ENCODE measurements at places on chromosomes 2 and 18.

DNA sequence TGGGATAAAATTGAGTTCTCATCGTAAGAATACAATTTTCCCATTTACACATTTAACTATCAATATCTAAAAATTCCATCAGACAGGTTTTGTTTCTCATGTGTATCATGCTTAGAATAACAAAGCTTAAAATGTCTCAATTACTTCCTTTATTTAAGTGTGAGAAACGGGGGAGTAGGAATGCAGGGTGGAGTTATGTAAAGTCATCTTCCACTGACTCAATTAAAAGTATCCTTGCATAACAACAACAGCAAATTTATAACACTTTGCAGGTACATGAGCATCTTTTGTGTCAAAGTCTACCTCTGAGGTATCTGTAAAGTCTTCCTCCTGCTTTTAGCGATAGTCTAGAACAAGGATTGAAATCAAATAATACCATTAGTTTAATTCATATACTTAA, 327.1 kb downstream of the EPHA4 start:
- no peak for DNase-seq

DNA sequence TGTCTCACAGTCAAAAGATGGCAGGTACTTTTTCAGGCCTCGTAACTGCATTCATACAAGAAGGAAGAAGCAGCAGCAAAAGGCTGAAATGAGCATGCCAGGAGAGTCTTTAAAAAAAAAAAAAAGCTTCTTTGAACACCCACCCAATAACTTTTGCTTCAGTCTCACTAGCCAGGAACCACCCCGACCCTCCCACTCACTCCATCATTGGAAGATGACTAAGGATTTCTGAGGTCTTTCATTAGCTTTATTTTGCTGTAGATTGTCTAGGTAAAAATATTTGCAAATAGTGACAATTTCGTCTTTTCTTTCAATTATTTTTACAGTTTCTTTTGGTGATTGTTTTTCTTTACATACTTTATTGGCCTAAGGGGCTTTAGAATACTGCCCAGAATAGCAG, 37.9 kb downstream of the RBBP8 start:
- DNase-seq, result no peak

DNA sequence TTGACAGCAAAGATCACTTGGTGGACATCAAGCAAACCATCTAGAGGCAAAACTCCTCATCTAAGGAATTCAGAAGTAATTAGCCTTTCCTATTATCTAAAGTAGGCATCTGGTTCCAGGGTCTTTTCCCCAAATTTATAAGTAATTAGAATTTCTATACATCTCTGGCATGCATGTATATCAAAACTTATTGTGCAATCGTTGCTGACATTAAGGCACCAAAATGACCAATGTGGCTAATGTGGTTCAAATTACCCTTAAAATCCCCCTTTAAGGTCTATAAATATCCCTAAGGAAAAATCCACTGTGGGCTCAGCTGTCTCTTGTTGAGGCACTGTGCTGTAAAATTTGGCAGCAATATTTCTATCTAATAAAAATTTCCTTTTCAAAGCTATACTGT, 695.9 kb upstream of the LRRTM4 start:
- no peak for DNase-seq

- DNase-seq, result no peak
These were observed 190.1 kb downstream of the RAD51AP2 start for GRCh38 chr2:17328161-17328560.

- no peak for DNase-seq
These were observed 171.7 kb upstream of the MYCN start for GRCh38 chr2:15768615-15769014.

- DNase-seq, result no peak
These were observed 590.2 kb upstream of the SETBP1 start for GRCh38 chr18:44090453-44090852.

DNA sequence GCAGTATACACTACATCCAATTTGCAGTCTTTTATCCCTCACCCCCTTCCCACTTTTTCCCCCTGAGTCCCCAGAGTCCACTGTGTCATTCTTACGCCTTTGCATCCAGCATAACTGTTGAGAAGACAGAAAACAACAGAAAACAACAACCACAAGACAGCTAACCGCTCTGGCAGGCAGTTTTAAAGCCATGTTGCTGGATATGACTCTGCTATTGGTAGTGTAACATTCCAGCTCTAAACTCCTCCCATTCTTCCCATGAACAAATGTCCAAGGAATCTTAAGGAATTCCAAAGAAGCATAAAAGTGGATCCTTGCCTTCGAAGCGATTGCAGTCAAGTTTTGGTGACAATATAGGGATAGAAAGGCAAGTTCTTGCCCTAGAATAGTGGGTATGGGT, 599.1 kb downstream of the NYAP2 start:
- no peak for DNase-seq
